ENCODE measurements at places on chromosomes 1 and 21. TPM values are rescaled to one million over a fixed set of nuclear protein-coding genes. Genes with fewer than 3 reads are reported as not detected.

DNA sequence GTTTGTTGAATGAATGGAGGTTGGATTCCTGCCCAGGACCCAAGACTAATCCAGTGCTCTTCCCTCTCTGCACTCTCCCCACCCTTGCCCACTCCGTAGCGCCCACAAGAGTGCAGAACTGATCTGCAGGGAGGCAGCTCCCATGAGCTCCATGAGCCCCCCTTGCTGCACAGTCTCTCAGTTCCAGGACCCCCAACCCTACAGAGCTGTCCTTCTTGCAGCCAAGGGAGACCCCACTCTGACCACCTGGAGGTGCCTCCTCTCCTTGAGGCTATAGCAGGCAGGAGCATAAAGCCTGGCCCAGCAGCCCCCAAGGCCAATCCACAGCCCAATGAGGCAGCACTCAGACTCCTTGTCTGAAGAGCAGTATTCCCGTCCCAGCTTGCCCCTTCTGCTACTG, 209.2 kb upstream of the ZC3H12A start:
- H3K36me3 ChIP-seq: no peaks in the 10 kb centered on the region
- H3K4me3 ChIP-seq: no peak overlapping the region
- no peaks in the 10 kb centered on the region for H3K4me1 ChIP-seq
- DNase-seq: no peak

DNA sequence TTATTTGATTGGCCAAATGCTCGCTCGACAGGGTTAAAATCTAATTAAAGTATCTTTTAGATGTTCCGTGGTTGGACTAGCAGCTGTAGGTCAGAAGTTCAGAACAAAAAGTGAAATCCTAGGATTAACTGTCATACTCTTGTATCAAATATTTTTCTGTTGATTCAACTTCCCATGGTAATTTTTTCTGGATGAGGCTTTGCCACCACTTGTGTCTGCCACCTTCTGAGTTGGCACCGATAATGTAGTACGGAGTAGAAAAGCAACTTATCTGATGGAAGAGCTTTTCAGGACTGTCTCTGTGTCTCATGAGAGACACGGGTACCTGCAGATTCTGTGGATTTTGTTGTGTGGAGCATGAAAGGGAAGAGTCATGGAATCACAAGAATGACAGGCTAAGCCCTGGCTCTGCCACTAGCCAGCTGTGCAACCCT, 44.6 kb upstream of the CNN3 start:
- H3K36me3 ChIP-seq: no peaks in the 10 kb centered on the region
- no peak overlapping the region for H3K4me3 ChIP-seq
- H3K27me3 ChIP-seq: no peaks in the 10 kb centered on the region
- H3K27ac ChIP-seq: no peak overlapping the region

DNA sequence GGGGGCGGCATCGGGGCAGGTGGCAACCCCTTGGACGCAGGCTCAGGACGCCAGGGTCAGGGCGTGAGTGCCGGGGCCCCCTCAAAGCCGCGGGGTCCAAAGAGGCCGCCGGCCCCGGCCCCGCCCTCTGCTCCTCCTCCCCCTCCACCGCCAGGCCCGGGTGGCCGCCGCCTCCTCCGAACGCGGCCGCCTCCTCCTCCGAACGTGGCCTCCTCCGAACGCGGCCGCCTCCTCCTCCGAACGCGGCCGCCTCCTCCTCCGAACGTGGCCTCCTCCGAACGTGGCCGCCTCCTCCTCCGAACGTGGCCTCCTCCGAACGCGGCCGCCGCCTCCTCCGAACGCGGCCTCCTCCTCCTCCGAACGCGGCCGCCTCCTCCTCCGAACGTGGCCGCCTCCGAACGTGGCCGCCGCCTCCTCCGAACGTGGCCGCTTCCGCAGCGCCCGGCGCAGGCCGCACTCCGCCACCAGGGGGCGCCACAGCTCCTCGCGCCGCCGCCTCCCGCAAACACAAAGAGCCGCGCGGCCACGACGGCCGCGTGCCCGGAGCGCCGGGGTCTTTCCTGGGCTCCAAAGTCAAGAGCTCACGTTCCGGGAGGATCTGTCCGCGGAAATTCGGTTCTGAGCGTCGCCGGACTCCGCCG, 19.3 kb upstream of the SAMD11 start:
- H3K4me1 ChIP-seq: peaks cover 8% of the 10 kb centered on the region
- H3K27ac ChIP-seq: no peak overlapping the region
- DNase-seq: peak; percentile 89
- no peaks in the 10 kb centered on the region for H3K36me3 ChIP-seq

GRCh38 chr1:11379851-11380250, 99.1 kb upstream of the DISP3 start:
- H3K4me1 ChIP-seq: peaks cover 19% of the 10 kb centered on the region
- no peak for DNase-seq
- H3K4me3 ChIP-seq: no peak overlapping the region
- peaks cover 29% of the 10 kb centered on the region for H3K27me3 ChIP-seq
- H3K36me3 ChIP-seq: no peaks in the 10 kb centered on the region
- H3K27ac ChIP-seq: no peak overlapping the region

GRCh38 chr1:153396461-153396860, 5.6 kb upstream of the S100A8 start:
- H3K36me3 ChIP-seq: no peaks in the 10 kb centered on the region
- no peak for DNase-seq
- no peak overlapping the region for H3K4me3 ChIP-seq
- peaks cover 16% of the 10 kb centered on the region for H3K27me3 ChIP-seq
- H3K4me1 ChIP-seq: no peaks in the 10 kb centered on the region
- H3K27ac ChIP-seq: no peak overlapping the region

- H3K36me3 ChIP-seq: no peaks in the 10 kb centered on the region
- no peak for DNase-seq
- H3K4me1 ChIP-seq: peaks cover 3% of the 10 kb centered on the region
- no peak overlapping the region for H3K4me3 ChIP-seq
- no peak overlapping the region for H3K27ac ChIP-seq
- H3K27me3 ChIP-seq: peaks cover 37% of the 10 kb centered on the region
Observed at GRCh38 chr1:50112193-50112592, 3.5 kb downstream of the ELAVL4 start.

- no peak for DNase-seq
- H3K4me3 ChIP-seq: no peak overlapping the region
- no peaks in the 10 kb centered on the region for H3K27me3 ChIP-seq
- H3K27ac ChIP-seq: no peak overlapping the region
- H3K4me1 ChIP-seq: no peaks in the 10 kb centered on the region
Observed at GRCh38 chr1:93567255-93567918, 114.2 kb downstream of the BCAR3 start.

DNA sequence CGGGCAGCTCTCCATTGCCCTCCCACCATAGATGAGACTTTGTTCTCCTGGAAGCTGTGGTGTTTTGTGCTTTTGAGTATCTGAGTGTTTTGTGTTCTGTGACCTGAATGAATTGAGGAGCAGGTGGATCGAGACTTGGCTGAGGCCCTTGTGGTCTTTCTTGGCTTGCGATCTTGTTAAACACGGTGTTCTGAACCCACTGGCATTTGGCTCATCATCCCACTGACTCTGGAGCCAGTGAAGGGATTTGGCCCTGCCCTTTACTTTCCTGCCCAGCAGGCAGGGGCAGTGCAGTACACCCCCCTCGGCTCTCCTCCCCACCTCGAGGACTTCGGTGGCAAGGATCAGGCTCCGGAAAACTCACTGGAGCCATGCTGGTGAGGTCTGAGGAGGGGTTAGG, 30.6 kb downstream of the PKNOX1 start:
- peaks cover 50% of the 10 kb centered on the region for H3K36me3 ChIP-seq
- no peak for DNase-seq
- no peak overlapping the region for H3K27ac ChIP-seq
- H3K4me1 ChIP-seq: peaks cover 1% of the 10 kb centered on the region
- no peak overlapping the region for H3K4me3 ChIP-seq
- H3K27me3 ChIP-seq: no peaks in the 10 kb centered on the region

GRCh38 chr1:245611251-245611650, 456.5 kb downstream of the KIF26B start:
- no peaks in the 10 kb centered on the region for H3K4me1 ChIP-seq
- H3K36me3 ChIP-seq: no peaks in the 10 kb centered on the region

DNA sequence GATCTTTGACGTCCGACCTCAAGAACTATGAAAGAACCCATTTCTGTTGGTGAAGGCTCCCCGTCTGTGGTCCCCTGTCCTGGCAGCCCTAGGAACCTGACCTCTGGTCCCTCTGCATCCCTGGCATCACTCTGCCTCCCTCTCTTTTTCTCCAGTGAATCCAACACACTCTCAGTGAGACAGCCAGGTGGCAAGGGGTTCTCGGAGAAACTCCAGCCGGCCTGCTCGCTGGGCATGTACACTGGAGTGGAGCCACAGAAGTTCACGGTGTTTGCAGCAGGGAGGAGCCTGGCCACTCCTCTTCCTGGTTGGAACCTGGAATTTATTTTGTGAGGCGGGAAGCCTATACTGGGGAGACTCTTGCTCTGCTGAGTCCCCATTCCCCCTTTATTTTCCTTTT, 230.2 kb upstream of the AJAP1 start:
- no peaks in the 10 kb centered on the region for H3K36me3 ChIP-seq
- no peak overlapping the region for H3K27ac ChIP-seq
- DNase-seq: no peak
- no peak overlapping the region for H3K4me3 ChIP-seq
- H3K4me1 ChIP-seq: no peaks in the 10 kb centered on the region
- no peaks in the 10 kb centered on the region for H3K27me3 ChIP-seq

- no peaks in the 10 kb centered on the region for H3K36me3 ChIP-seq
- no peak for DNase-seq
- H3K27me3 ChIP-seq: peaks cover 46% of the 10 kb centered on the region
- H3K4me3 ChIP-seq: peak overlapping the region; percentile 70
- no peak overlapping the region for H3K27ac ChIP-seq
Observed at GRCh38 chr1:186681121-186681520, 898 bp upstream of the PTGS2 start.

DNA sequence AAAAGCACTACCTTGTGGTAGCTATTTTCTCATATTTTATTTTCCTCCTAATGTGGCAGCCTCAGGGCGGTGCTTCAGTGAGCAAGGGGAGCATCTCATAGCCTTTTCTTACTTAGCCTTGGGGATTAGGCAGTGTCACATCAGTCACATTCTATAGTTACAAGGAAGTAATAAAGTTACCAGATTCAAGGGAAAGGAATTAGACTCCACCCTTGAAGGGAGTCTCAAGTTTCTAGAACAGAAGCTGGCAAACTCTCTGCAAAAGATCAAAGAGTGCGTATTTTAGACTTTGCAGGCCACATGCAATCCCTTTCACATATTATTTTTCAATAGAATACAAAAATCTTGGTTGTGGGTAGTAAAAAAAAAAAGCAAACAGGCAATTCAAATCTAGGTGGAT, 350.4 kb downstream of the AMY1C start:
- H3K36me3 ChIP-seq: no peaks in the 10 kb centered on the region
- no peak for DNase-seq
- no peaks in the 10 kb centered on the region for H3K27me3 ChIP-seq
- no peak overlapping the region for H3K27ac ChIP-seq
- H3K4me3 ChIP-seq: no peak overlapping the region

DNA sequence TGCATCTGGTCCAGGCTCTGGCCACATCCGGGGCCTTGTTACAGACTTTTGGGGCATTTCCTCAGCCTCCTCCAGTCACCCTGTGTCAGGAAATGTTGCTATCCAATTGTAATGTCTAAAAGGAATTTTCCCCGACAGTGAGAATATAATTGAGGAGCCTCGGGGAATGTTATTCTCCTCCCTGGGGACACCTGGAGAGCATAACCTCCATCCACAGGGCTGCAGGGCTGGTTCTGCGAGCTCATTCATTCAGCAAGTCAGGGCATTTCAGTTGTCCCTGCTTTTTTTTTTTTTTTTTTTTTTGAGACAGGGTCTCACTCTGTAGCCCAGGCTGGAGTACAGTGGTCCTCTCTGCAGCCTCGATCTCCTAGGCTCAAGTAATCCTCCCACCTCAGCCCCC, 72.6 kb downstream of the MDM4 start:
- DNase-seq: no peak
- no peak overlapping the region for H3K27ac ChIP-seq
- H3K27me3 ChIP-seq: no peaks in the 10 kb centered on the region

DNA sequence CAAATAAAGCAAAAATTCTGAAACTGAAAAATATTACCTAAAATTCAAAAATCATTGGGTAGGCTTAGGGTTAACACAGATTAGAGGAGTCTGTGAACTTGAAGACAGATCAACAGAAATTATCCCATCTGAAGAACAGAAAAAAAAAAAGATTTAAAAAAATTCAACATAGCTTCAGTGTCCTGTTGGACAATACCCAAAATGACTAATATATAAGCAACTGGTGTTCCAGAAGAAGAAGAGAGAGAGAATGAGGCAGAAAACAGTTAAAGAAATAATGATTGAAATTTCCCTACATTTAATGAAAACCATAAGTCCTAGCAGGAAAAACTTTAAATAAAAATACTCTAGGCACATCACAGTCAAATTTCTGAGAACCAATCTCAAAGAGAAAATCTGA, 31.5 kb downstream of the TMCO1 start:
- no peak overlapping the region for H3K4me3 ChIP-seq
- no peaks in the 10 kb centered on the region for H3K27me3 ChIP-seq
- H3K27ac ChIP-seq: no peak overlapping the region
- H3K36me3 ChIP-seq: peaks cover 40% of the 10 kb centered on the region

GRCh38 chr1:22416555-22417454, 34.8 kb upstream of the ZBTB40 start:
- no peaks in the 10 kb centered on the region for H3K36me3 ChIP-seq
- DNase-seq: peak; percentile 76
- H3K4me1 ChIP-seq: no peaks in the 10 kb centered on the region
- no peak overlapping the region for H3K4me3 ChIP-seq
- H3K27me3 ChIP-seq: peaks cover 29% of the 10 kb centered on the region

DNA sequence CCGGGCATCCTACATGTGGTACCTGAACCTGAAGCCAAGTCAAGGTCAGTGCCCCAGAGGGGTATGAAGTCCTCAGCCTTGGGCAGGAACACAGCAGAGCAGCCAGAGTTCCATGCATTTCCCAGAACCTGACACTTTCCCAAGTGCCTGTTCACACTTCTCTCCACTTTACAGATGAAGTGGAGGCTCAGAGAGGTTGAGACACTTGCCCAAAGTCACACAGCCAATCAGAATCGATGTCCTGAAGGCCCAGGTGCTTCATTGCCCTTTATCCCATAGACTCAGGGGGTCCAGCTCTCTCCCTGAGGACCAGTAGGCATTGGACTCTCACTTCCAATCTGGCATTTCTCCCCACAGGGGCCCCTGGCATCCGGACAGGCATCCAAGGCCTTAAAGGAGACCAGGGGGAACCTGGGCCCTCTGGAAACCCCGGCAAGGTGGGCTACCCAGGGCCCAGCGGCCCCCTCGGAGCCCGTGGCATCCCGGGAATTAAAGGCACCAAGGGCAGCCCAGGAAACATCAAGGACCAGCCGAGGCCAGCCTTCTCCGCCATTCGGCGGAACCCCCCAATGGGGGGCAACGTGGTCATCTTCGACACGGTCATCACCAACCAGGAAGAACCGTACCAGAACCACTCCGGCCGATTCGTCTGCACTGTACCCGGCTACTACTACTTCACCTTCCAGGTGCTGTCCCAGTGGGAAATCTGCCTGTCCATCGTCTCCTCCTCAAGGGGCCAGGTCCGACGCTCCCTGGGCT, 2.2 kb downstream of the C1QA start:
- H3K4me1 ChIP-seq: no peaks in the 10 kb centered on the region
- DNase-seq: no peak
- H3K27me3 ChIP-seq: peaks cover 3% of the 10 kb centered on the region
- H3K4me3 ChIP-seq: no peak overlapping the region
- no peaks in the 10 kb centered on the region for H3K36me3 ChIP-seq
- no peak overlapping the region for H3K27ac ChIP-seq

- peaks cover 65% of the 10 kb centered on the region for H3K4me1 ChIP-seq
- peaks cover 2% of the 10 kb centered on the region for H3K36me3 ChIP-seq
- DNase-seq: no peak
- H3K4me3 ChIP-seq: no peak overlapping the region
- peaks cover 11% of the 10 kb centered on the region for H3K27me3 ChIP-seq
Observed at GRCh38 chr1:36326499-36326898, 3.1 kb upstream of the EVA1B start.

LCE2B gene
- not detected for total RNA-seq

PCSK9 gene
- total RNA-seq: 0.05 TPM

OR14A16 gene
- total RNA-seq: not detected

SPRR5 gene
- total RNA-seq: not detected

TMCO2 gene
- total RNA-seq: not detected

FNBP1L gene
- 0.30 TPM for total RNA-seq

GBP6 gene
- total RNA-seq: 0.38 TPM

OR10J4 gene
- not detected for total RNA-seq

ST6GALNAC3 gene
- total RNA-seq: not detected

Data from activated CD4-positive, alpha-beta memory T cell treated with anti-CD3 and anti-CD28 coated beads, Interleukin-2, amount 10 ng/mL, durations not matched to agents 7 days and 5 days (primary cell).